ENCODE measurements at places on chromosomes 3 and 15.

DNA sequence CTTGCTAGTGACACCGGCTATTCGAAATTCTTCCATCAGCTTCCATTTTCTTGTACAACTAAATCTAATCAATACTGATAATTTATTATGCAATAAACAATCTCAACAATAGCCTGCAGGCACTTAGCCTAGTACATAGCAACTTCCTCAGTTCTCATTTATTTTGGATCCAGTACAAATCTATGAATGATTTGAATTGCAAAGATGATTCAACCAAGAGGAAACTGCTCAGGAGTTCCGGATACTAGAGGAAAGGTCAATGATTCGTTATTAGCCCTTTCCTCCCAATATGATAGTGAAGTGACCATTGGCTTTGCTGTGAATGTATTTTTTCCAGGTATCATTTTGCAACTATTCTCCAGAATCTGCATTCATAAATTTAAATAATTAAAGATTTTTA is 827.0 kb downstream of the CADM2 start:
- DNase-seq, result no peak

DNA sequence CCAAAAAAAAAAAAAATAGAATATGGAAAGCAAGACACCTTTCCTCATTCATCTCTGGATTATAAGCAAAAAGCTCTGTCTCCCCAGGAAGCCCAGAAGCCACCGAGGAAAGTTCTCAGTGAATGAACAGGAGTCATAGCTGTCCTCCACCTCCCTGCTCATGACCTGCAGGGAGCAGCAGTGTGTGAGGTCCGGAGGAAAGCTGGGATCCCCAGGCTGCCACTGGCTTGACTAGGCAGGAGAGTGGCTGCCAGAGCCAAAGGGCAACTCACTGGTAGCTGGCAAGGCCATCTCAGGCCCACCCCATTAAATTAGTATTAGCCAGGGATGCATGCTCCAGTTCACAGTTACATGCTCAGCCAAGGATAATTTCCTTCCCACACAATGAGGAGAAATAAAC is 191.6 kb upstream of the STT3B start:
- no peak for DNase-seq

- no peak for DNase-seq
These were observed 235.9 kb upstream of the ST8SIA2 start for GRCh38 chr15:92157666-92158298.

GRCh38 chr3:242602-243355 is 46.2 kb downstream of the CHL1 start:
- no peak for DNase-seq

- no peak for DNase-seq
These were observed 3.6 kb upstream of the OR5K4 start for GRCh38 chr3:98350082-98350481.

DNA sequence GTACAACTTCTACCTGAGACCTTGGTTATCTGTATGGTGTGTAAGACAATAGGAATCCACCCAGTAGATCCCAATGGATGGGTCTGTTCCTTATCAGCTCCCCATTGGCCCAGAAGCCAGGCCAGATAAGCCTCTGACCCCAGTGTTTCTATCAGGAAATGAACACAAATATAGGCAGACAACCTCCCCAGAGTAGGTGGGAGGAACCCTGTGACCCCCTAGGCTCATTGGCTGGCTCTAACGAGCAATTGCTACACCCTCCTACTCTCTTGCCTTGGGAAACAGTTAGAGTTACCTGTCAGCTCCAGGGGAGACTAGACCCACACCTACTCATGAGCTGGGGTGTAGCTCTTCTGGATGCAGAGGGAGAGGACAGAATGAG is 299.9 kb downstream of the UACA start:
- no peak for DNase-seq

DNA sequence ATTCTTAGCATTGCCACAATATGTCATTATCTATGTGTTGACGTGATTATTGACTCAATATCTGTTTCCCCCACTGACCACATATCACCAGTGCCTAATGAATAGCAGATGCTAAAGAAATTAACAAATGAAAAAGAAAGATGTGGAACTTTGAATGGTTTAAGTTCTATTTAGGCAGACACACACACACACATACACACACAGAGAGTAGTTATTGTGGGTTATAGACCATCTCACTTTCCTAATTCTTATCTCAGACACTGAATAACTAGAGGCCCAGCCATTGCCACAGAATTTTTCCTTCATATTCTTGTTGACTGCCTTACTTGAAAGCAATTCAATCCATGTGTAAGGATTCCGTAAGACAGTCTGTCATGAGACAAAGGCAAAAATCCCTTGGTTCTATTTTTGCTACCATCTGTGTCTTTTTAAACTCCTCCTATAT is 61.9 kb upstream of the PHLDB2 start:
- DNase-seq, result no peak

DNA sequence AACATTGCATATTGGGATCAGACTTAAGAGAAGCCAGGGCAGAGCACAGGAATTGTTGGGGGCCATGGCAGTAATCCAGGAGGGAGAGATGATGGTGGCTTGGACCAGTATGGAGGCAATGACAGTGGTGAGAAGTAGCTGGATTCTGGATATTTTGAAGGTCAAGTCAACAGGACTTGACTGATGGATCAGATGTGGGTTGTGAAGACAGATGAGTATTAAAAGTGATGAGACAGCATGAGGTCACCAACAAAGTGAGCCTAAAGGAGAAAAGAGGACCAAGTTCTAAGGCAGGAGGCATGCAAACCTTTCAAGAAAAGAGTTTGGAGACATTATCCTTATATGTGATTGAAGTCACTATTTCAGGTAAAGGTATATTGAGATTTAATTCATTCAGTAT is 56.6 kb upstream of the TIPARP start:
- no peak for DNase-seq

Data from activated CD4-positive, alpha-beta T cell treated with anti-CD3 and anti-CD28 coated beads, Interleukin-2, amount 50 U/mL, for 1 hour (primary cell).